PC-3 (cell line): ENCODE measurements at places on chromosomes 3 and 15.

GRCh38 chr15:51193526-51193925, 98.8 kb upstream of the TNFAIP8L3 start:
- no peaks in the 10 kb centered on the region; the same call in 1 of the 2 replicates for H3K36me3 ChIP-seq
- peaks cover 35% of the 10 kb centered on the region for H3K27me3 ChIP-seq
- H3K4me1 ChIP-seq, result peaks cover 6% of the 10 kb centered on the region; the same call in 1 of the 2 replicates

GRCh38 chr3:124056846-124057245, 64.9 kb upstream of the ROPN1 start:
- H3K27me3 ChIP-seq, result peaks cover 29% of the 10 kb centered on the region
- H3K27ac ChIP-seq, result no peak overlapping the region
- DNase-seq, result no peak
- H3K36me3 ChIP-seq, result no peaks in the 10 kb centered on the region
- no peak overlapping the region for H3K4me3 ChIP-seq

GRCh38 chr3:105938101-105938500, 69.3 kb upstream of the CBLB start:
- DNase-seq, result no peak
- H3K4me1 ChIP-seq, result no peaks in the 10 kb centered on the region
- H3K27ac ChIP-seq, result no peak overlapping the region
- H3K4me3 ChIP-seq, result no peak overlapping the region

- no peaks in the 10 kb centered on the region for H3K36me3 ChIP-seq
- no peak overlapping the region for H3K27ac ChIP-seq
- no peak for DNase-seq
- no peaks in the 10 kb centered on the region for H3K27me3 ChIP-seq
Measured at GRCh38 chr3:71082833-71083232, 500.7 kb downstream of the FOXP1 start.

DNA sequence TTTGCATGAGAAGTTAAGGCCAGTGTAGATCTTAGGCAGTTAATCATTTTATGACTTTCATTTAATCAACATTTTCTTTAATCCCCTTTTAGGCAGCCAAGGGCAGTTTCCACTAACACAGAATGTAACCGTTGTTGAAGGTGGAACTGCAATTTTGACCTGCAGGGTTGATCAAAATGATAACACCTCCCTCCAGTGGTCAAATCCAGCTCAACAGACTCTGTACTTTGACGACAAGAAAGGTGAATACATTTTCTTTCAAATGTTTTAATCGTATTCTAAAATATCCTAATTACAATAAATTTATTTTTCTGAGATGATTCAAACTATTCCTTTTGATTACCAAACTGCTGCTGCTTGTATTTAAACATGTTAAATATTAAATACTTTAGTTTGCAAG, 843.2 kb downstream of the CADM2 start:
- no peaks in the 10 kb centered on the region for H3K27me3 ChIP-seq
- H3K27ac ChIP-seq, result no peak overlapping the region
- no peaks in the 10 kb centered on the region; the same call in 1 of the 2 replicates for H3K4me1 ChIP-seq
- DNase-seq, result peak; percentile 80
- no peak overlapping the region for H3K4me3 ChIP-seq
- no peaks in the 10 kb centered on the region for H3K36me3 ChIP-seq
